ENCODE measurements at places on chromosomes 2 and 18.

DNA sequence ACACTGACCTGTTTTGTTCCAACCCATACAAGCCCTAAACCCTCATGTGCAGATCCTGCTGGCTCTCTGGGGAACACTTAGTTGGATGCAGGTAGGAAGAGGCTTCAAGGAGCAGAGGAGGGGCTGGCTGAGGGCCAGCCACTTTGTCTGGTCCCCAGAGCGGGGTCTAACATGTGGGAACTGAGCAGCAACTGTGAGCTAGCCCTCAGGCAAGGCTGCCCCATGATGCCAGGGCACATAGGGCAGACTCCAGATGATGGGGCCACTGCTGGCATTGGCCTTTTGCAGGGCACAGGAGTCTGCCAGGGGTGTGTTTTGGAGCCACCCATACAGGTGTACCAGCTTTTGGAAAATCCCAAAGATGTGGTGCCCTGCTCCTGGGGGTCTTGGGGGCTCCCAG is 67.7 kb downstream of the HPCAL1 start:
- DNase-seq = no peak

GRCh38 chr2:51079945-51080344 is 48.0 kb upstream of the NRXN1 start:
- no peak for DNase-seq

DNA sequence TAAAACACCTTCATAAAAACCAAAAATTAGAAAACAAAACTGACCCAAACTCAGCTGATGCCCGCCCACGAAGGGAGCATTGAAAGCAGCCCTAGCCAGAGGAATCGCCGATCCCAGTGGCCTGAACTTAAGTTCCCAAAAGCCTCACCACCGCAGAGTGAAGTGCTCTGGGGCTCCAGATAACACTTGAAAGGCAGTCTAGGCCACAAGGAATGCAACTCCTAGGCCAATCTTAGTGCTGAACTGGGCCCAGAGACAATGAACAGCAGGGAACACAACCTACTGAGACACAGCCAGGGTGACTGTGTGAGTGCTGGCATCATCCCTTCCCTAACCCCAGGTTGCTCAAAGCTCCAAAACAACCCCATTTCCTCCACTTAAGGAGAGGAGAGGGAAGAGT is 59.6 kb upstream of the CHN1 start:
- no peak for DNase-seq

DNA sequence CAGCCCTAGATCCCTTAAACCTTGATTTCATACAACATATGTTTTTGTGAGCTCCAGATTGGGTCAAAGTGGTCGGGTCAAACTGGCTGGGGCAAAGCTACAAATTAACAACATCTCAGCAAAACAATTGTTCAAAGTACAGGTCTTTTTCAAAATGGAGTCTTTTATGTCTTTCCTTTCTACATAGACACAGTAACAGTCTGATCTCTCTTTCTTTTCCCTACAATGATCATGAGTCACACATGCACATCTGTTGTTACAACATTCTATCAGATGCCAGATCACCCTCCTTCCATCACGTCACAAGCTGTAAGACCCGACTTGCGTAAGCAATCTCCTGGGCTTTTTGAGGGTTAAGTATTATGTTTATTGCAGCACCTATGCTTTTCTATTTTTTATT is 55.1 kb downstream of the RHOB start:
- no peak for DNase-seq

DNA sequence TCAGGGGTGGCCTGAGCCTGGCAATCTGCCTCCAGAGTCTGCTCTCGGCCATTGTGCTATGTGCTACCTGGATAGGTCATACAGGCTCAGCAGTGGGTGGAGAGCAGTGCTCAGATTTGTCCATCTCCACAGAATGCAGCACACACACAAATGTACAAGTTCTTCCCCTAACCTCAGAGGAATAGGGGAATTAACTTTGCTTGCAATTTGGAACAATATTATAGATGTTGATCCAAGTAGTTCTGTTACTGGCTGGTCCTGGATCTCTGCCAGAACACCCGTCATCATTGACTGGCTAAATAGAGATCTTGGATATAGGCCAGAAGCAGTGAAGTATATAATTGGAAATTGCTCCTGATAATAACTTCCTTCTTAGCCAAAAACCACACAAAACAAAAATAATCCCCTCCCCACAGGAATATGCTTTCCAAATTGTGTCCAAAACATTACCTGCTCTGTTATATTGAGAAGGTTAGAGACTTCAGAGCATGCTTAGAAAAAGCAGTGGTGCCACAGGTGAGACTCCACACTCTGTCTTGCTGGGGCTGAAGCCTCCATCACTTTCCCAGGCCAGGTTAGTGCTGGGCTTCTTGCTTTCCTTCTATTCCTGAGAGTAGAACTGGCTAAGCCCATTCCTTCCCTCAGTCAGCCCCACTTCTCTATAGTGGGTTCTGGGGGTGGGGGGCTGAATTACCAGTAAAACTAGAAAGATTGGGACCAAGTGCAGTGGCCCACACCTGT is 38.8 kb downstream of the NCAPH start:
- no peak for DNase-seq

DNA sequence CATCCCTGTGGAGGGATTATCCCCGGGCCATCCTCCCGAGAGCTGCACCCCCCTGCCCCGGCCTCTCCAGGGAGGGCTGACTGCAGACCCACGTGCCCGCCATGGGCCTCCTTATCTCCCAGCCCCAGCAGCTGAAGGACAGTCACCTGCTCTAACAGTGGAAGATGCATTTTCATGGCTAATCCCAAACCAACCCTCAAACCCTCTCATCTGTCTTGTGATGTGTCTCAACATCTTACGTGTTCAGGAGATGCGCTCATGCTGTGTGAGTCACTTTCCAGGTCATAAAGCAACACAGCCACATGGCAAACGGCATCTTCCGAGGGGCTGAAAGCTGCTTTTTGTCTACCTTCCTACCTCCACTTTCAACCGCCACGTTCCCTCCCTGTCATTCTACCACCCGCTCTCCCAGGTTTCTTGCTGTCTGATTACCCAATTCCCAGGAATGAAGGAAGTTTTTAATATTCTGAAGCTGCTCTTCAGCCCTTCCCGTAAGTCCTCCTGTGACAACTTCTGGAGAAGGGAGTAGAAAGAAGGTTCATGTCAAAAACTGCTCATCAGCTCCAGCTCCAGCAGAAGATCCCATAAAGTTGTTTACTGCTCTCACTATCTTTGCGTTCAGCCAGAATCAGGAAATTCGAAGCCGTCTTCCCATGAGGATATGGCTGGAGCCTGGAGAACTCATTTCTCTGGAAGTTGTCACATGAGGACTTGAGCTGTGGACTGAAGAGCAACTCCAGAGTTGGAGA is 54.5 kb downstream of the MBP start:
- no peak for DNase-seq

- DNase-seq = no peak
Measured at GRCh38 chr2:12126318-12126717, 379.9 kb downstream of the LPIN1 start.

DNA sequence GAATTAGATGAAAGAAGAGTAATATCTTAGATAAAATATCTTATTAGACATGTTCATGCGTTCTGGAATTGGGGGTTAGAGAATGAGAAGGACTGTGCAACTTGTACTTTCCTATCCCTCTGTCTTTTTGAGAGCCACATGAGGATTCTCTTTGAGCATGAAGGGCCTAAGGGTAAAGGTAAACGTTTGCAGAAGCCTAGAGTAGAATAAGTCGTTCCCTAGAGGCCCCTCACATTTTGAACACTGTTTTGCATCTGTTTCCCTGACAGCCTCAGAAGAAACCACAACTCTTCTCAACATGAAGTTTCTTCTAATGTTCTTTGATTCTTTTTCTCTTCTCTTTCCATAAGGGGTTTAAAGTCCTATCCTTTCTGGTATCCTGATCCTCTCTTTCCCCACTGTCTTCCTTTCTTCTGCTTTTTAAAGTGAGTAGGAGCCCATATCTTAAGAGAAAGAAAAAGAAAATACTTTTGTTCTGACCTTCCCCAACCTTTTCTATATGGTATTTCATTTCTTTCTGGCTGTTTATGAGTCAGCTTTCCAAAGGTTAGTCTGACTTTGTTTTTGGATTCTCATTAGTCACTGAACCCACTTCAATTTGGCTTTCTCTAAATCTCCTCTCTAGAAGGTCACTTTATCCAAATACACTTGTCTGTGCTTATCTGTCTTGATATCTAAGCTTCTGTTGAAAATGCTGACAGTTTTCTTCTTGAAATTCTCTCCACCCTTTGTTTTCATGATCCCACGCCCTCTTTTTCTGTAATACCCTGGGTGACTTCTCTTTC is 34.8 kb downstream of the PPP1R1C start:
- DNase-seq = no peak

DNA sequence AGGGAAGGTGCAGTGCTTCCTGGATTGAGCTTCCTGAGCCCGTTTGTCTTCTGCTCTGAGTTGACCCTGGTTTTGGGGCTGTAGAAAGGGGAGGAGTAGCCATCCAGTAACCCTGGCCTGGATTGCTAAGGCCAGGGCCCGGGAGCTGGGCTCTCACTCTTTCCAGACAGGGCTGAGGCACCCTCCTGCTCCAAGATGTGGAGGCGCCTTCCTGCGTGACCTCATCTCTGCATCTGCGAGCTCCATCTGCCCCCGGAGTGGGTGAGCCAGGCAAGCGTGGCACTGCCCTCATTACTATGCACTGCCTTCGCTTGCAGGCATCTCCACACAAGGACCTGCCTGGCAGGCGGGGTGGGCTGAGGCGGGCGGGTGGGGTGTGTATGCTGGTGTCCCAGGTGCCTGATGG is 58.0 kb downstream of the RAB31 start:
- DNase-seq = no peak

Measured in GM20000 (cell line).